ENCODE measurements at places on chromosomes 6 and 20.
A peak's percentile ranks its signal among the peaks of the same experiment; 100 is the strongest.

DNA sequence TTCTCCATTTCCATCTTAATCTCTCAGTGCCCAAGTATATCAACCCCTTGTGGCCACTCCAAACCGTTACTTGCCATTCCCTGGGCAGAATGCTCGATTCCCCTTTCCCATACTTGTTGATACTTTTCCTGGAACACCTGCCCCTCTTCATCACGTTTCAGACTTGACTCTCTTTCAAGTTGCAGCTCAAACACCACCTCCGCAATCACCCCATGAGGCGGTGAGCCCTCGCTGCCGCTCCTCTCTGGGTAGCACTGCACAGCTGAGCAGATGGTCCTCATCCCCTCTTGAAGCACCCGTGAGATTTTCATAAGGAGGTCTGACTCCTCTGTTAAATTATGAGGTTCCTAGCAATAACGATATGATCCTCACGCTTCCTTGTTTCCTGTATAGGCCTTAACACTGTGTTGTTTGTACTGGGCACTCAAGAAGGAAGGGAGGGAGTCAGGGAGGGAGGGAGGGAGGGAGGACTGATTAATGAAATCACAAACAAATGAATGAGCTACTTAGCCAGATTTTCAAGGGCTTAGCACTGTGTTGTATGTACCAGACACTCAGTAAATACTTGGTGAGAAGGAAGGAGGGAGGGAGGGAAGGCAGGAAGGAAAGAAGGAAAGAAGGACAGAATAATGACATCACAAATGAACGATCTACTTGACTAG lies 8.0 kb upstream of the UQCC2 start:
- DNase-seq: no peak

DNA sequence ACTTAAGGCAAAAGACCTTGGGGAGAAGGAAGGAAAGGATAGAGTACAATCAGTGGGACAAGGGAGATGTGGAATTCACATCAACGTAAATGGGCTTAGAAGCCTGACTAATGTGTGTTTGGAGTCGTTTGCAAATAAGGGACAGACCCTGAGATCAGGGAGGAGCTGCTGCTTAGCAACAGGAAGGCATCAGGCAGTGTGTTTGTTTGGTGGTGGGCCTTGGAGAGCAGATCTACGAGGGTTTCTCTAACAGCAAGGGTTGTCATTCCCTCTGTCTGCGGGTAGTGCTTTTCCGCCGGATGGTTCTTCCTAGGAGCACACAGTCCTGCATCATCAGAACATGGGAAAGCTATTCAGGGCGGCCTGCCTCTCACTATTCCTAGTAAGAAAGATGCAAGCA lies 40.4 kb downstream of the C6orf118 start:
- DNase-seq: no peak

DNA sequence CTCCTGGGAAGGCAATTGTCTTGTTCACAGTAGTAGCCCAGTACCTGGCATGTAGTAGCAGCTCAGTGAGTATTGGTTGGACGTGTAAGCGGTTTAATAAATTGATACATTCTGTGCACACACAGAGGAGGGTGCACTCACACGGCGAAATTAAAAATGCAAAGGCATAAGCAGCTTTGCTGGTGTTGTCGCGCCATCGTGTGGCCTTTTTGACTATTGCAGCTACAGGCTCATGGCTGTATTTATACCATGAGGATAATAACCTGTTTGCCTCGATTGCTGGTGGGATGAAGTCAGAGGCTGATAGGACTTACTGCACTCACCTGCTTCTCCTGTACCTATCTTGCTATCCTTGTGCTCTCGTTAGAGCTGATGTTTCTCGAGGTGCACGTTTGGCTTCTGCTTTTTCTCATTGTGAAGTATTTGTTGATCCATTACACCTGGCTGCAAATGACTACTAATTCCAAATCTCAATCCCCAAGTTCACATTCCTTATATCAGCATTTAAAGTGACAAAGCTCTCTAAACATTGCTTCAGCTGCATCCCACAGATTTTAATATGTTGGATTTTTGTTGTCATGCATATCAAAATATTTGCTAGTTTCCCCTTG lies 61.5 kb downstream of the TBXT start:
- no peak for DNase-seq

GRCh38 chr6:159532155-159532554 lies 160.9 kb downstream of the SOD2 start:
- DNase-seq: no peak

GRCh38 chr6:127457456-127458064 lies 1.6 kb downstream of the KIAA0408 start:
- DNase-seq: no peak

DNA sequence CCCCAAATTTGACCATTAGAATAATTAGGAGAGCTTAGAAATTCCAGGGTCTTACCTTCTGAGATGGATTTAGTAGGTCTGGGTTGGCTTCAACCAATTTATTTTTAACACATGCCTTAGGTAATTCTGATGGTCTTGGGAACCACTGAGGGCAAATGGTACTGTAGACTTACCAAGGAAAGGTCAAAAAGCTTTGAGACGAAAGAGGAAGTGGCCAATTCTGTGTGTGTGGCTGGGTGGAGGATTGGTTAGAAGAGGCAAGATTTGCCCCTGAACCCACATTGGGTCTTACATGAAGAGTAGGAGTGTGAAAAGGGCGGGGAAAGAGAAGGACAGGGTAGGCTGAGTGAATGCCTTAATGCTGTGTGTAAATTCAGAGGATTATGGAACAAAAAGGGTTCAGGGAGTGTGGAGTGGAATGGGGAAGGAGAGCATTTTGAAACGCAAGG lies 2.7 kb downstream of the ITCH start:
- DNase-seq: peak; percentile 7

DNA sequence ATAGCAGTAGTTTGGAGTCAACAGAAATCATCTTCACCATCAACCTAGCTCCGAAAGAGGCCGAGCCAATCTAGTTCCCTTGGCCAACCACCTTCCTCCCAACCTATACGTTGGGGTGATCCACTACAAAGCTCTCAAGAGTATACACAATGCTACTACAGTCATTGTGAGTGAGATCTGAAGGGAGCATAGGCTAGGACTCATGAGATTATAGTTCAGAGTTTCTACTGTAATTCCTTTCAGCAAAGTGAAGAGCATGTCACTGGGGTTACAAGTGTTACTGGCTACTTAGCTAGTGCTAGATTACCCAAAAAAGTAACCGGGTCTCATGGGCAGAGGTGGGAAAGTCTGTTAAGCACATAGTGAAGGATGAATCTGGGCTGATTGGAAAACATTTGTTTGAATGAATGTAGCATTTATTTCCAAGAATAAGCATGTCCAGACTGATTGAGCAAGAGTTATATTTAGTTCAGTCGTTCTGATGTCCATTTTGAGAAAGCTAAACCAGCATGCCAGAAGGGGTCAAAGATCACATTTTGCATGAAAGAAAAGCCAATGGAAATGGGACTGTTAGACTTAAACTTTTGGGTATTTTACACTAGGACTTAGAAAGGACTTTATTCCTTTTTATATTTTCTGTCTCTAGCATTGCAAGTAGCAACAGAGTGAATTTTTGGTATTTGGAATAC lies 10.5 kb upstream of the ESR1 start:
- no peak for DNase-seq

- peak; percentile 72 for DNase-seq
Observed at GRCh38 chr6:144334150-144334708, 49.1 kb downstream of the UTRN start.

DNA sequence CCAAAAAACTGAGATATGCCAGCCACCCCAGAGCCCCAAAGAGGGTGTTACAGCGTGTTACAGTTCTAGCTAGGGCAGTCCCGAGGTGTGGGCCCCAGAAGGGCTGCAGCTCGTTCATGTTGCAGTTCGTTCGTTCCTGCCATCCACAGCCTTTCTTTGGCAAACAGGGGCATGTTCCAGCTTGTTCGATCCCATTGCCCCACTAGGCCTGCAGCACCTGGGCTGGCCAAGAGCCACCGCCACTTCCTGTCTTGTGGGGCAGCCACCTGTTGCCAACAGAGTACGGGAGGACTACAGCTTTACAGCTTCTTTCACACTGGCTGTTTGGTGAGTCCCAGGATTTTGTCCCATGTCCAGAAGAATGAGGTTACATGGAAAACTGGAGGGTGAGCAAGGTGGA lies 198.1 kb downstream of the MMUT start:
- DNase-seq: no peak

DNA sequence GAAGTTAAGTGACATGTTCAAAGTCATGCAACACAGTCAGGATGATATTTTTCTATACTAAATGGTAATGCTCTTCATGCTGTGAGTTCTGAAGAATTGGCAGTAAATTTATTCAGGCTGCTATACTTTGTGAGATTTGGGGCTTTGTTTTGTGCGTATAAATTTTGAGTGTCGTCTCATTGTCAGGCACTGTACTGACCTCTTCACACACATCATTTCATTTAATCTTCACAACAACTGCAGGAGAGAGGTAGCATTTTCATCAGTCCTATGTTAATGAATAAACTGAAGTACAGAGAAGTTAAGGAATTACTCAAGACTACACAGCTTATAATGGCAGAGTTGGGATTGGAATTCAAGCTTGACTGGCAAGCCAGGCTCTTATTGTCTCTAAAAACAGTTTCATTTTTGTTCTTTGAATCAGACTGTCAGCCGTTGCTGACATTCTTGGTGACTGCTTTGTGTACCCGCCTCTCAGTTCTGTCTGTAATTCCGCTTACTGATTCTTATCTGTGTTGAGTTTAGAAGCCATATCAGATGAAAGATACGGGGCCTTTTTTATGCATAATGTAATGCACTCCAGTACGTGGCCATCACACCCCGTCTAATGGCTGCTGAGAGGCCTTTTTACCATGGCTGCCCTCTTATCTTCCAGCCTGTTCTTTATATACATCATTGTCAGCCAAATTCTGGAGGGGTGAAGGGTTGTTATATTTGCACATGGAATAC lies 274.9 kb downstream of the UTRN start:
- no peak for DNase-seq

GRCh38 chr20:36116807-36117441 lies 37.6 kb upstream of the EPB41L1 start:
- no peak for DNase-seq

DNA sequence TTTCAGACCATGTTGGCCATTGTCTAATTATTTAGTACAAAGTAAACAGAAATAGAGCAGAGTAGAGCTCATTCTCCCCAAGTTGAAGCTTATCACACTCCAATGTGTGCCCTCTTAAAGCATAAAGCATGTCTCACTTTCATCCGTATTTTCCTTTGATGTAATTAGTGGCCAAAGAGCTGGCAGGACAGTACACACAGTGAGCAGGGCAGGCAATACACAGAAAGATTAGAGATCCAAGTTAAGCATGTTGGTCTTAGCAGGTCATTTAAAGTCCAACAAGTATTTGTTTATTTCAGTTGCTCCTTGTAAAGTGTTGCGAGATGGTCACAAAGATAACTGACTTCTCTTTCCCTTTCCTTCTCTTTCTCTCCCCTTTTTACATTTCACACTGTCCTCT lies 47.2 kb downstream of the RFX6 start:
- DNase-seq: no peak

GRCh38 chr20:6395695-6396094 lies 272.9 kb upstream of the FERMT1 start:
- no peak for DNase-seq

GRCh38 chr6:118101220-118101619 lies 194.2 kb downstream of the SLC35F1 start:
- DNase-seq: no peak

GRCh38 chr6:141541581-141542324 lies 591.0 kb upstream of the GJE1 start:
- no peak for DNase-seq

GRCh38 chr20:1905693-1906092 lies 10.5 kb downstream of the SIRPA start:
- no peak for DNase-seq

- no peak for DNase-seq
Observed at GRCh38 chr6:149445095-149445466, 39.7 kb downstream of the ZC3H12D start.

DNA sequence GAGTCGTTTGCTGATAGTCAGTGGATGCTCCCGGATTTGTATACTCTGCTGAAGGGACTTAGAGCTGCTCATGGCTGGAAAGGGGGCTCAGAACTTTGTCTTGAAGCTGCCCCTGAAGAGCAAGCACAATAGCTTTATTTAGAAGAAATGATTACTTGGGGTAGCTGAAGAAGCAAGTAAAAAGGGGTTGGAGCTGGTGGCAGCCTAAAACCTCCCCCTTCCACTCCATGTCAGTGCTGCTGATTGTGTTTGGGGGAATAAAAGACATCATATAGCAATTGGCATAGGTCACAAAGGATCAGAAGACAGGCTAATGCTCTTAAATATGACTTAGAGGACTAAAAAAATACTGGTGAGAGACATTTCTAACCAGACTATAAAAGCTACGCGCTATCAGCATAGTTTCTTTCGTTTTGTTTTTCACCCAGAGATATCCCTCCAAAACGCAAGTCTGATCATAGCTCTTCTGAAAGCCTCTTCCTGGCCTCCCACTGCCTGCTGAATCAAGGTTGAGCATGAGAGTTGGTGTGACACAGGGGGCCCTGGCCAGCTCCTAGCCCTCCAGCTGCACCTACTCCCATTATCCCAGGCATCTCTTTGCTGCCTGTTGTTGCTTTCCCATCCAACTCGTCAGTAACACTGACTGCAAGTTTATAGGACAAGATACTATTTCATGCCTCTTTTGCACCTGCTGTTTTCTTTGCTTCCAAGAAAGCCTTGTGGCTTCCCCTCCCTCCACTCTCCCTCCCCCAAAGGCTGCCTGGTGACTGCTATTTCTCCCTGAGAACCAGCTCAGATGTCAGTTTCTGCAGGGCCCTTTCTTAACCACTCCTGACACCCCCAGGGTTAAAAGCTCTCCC lies 33.9 kb upstream of the SGK1 start:
- DNase-seq: no peak

- DNase-seq: no peak
Observed at GRCh38 chr6:6518631-6519427, 69.7 kb upstream of the LY86 start.

DNA sequence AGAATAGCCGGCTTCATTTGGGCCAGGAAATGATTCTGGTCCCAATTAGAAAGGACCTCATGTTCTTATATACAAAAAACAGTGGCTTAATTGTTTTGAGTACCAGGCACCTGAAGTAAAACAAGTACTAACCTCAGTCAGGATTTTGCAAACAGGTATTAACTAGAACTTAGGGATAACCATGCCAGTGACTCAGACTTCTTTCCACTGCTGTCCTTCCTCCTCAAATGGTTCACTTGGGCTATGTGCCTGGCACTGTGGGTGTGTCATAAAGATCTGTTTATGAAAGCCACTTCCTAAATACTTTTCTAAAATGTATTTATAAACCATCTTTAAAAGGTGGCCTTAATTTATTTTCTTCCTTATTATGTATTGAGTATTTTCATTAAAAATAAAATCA lies 10.7 kb downstream of the CLDN20 start:
- DNase-seq: no peak

DNA sequence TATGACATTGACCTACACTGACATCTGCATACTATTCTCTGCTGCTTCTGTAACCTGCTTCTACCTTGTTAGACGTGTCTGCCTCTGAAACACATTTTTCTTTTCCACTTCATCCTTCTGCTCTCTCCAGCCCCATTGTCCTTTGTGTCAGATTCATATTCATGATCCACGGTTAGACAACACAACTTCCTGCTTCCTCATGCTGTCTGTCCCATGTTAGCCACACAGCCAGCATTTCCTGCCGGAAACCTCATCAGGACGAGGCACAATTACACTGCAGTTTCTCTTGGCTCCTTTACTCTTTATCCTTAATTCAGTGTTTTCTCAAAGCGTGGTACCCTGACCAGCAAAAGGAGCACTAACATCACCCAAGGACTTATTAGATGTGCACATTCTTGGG lies 150.2 kb downstream of the TBC1D7 start:
- DNase-seq: no peak

All from activated CD8-positive, alpha-beta memory T cell treated with anti-CD3 and anti-CD28 coated beads for 4 hours (primary cell).